ENCODE measurements at places on chromosomes 7 and 10.
A peak's percentile ranks its signal among the peaks of the same experiment; 100 is the strongest.

GRCh38 chr10:83820033-83820432 is 319.3 kb upstream of the GHITM start:
- DNase-seq, result no peak

DNA sequence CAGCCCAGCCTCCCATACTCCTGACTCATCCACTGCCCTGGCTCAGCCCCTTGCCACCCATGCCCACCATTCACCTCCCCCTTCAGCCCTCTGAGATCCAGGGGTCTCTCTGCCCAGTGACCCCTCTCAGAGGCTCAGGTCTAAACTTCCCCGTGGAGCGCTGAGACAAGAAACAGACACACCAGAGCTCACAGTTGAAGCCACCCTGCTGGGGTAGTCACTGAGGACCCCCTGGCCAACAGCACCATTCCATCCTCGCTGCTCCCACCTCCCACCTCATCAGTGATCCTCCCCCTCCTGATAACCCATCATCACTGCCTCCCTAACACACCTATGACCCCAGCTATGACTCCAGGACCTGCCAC is 100.7 kb downstream of the GRID1 start:
- DNase-seq, result no peak

GRCh38 chr7:24751484-24751883 is 5.8 kb downstream of the GSDME start:
- no peak for DNase-seq

GRCh38 chr10:121880895-121881294 is 46.9 kb downstream of the ATE1 start:
- DNase-seq, result peak; percentile 22

DNA sequence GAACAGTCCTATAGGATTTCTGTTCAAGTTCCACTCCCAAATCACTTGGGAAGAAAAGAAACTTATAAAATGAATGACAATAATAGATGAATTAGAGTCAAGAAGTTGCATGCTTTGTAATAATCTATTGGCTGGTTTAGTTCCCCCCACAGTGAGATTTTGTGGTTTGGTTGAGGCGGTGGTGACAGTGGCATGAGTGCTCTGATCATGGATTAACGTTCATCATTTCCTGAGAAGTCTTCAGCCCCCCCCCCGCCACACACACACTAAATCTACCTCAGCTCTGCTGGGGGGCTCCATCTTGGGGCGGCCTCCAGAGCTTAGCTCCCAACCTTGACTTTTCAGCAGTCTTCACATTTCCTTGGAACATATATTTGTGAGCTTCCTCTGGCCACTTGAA is 121.7 kb downstream of the ABCA13 start:
- DNase-seq, result no peak

DNA sequence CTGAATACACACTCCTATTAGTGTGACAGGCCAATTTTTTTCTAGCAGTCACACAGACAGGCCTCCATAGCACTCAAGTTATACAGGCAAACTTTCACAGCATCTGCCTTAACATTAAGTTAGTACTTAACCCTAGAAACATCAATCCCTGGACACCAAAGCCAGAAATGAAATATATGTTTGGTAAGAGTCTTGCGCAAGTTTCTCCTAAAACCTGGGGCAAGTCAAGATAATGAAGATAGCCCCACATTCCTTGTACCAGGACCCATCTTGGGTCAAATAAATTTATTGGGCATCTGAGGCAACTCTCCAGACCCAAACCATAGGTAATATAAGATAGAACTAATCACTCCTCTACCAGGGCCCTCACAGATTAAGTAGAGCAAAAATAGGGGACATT is 70.8 kb upstream of the ZNF92 start:
- no peak for DNase-seq

GRCh38 chr7:4566714-4567113 is 115.4 kb upstream of the FOXK1 start:
- DNase-seq, result no peak

GRCh38 chr10:53209944-53210611 is 437.5 kb upstream of the MBL2 start:
- DNase-seq, result peak; percentile 85

- DNase-seq, result no peak
These were observed 19.6 kb downstream of the TMEM176A start for GRCh38 chr7:150820148-150820547.

DNA sequence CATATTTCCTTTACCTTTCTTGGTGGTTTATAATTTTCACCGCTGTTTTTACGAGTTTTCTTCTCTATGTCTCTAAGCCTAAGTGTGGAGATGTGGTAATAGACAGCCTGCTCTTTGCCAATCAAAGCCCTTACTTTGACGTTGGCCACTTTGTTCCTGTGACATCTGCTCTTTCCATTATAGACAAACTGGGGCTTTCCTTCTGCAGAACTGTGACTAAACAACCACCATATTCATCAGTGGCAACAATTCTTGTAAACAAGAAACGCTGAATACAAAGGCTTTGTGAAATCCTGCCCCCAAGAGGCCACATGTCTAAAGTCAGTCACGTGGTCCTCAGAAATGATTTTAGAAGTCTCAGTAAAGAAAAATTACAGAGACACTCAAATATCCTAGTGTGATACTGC is 59.6 kb upstream of the CAPZA2 start:
- DNase-seq, result peak; percentile 66

- no peak for DNase-seq
These were observed 94.0 kb downstream of the RNLS start for GRCh38 chr10:88489107-88489506.

DNA sequence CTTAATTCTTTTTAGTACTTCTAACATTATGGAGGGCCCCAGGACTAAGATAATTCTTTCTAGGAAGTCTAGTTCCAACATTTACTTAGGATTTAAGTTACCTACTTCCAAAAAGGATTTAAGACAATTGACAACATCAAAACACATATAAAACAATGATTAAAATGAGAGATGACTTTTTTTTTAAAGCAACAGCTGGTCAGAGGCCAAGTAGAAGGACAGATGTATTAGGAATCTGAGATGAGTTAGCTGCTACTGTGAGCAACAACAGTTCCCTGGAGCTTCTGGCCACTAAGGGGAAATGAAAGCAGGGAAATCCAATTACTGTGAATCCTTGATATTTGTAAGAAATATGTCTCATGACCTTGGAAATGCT is 222.3 kb downstream of the PHTF2 start:
- DNase-seq, result no peak

- peak; percentile 31 for DNase-seq
These were observed 27.6 kb upstream of the BMS1 start for GRCh38 chr10:42755028-42755451.

- no peak for DNase-seq
These were observed 124.2 kb upstream of the ZNF746 start for GRCh38 chr7:149621776-149622175.

DNA sequence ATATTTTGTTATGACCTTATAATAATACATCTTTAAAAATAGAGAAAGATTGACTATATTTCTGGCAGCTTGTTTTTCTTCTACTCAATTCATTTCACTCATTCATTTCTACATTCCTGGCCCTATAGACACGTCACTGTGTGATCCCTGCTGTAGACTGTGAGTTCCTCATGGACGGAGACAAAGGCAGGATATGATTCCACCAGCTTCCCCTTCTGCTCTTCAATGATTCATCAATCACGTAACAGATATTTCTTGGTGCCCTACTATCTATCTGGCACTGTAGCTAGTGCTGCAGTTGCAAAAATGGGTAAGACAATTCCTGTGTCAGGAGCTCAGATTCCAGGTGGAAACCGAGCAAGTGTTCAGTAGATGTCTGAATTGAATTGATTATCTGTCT is 415.0 kb downstream of the SFMBT2 start:
- no peak for DNase-seq

DNA sequence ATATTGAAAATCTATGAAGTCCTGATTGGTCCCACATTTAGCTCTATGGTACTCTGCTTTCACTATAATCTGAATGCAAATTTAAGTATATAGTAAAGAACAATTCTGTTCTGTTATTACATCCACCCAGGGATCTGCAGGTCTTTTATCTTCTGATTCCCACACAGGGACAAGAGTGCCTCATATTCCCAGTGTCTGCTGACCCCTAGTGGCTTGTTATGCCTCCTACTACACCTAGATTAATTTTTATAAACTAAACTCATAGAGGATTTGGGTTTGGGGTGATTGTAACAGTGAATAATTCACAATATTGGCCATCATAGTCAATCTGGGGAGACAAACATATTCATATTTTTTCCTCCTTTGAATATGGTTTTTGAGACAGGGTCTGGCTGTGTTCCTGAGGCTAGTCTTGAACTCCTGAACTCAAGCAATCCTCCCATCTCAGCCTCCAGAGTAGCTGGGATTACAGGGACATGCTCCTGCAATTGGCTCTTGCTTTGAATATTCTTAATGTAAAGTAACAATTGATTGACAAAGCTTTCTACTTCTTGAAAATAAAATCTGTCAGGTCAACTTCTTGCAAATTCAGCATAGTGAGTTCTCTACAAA is 282.1 kb downstream of the KCND2 start:
- DNase-seq, result peak; percentile 71

DNA sequence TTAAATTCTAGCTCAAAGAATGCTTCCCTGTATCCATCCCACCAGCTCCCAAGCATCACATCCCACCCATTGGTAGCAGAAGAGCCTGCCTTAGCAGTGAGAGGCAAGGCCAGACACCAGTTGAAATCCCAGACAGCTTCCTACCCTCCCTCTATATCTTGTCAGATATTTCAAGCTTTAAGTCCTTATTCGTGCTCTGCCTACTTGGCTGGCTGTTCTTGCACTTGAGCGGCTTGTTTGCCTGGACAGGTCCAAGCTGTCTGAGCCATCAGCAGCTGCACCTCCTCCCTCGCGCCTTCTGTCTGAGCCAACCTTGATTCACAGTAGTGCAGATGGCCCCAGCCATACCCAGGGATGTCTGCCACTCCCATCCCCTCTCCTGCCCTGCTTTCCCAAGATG is 16.4 kb downstream of the LRRC4 start:
- DNase-seq, result no peak

- DNase-seq, result peak; percentile 34
These were observed 1.9 kb upstream of the TRDMT1 start for GRCh38 chr10:17203416-17203815.

GRCh38 chr7:21149809-21150208 is 278.1 kb upstream of the SP4 start:
- DNase-seq, result no peak

GRCh38 chr7:4957847-4958476 is 1.0 kb downstream of the MMD2 start:
- no peak for DNase-seq

- no peak for DNase-seq
These were observed 1.9 kb downstream of the DNAH11 start for GRCh38 chr7:21544715-21545114.

DNA sequence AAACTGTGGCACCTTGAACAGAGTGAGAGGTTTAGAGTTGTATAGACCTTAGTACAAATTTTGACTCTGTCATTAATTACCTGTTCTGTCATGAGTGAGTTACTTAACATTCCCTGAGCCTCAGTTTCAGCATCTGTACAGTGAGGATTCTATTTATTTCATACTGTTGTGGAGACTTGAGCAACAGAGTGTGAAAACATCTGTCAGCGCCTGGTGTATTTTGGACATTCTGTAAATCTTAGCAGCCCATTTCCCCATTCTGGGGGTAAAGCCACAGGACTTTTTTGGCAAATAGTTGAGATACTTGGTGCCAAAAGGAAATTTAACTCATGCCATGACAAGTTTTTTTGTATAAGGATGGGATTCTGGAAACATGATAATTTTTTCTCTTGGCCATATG is 94.8 kb downstream of the AUTS2 start:
- no peak for DNase-seq

GRCh38 chr7:129367349-129367699 is 66.9 kb upstream of the STRIP2 start:
- no peak for DNase-seq

DNA sequence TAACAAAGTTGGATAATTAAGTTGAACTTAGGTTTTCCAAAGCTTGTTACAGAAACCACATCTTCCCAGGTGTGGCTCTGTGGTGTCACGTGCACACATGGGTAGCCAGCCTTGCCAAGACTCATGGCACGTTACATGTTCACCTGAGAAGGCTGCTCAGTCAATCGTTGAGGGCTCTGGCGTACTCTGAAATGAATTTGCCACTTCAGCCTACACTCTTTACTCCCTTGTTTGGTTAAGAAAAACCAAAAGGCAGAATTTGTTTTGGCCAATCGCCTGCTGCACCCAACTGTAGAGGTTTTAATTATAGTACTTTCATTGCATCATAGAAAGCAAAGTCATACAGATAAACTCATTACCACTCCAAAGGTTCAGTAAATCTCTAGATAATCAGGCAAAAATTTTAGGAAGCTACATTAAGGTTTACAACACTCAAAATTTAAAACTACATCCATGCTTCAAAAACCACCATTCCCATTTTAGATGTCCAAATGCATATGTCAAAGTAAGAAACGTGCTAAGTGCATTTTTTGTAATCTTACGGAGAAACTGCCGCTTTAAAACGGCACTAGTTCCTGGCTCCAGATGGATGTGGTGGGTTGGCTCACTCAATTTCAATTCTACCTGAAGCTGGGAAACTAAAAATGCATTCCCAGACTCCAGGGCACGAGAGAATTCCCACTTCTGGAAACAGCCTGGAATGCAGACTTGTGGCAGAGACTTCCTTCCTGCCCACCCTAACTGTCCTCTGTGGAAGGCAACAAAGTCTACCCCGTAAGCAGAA is 88.4 kb downstream of the DIP2C start:
- no peak for DNase-seq

- no peak for DNase-seq
These were observed 53.0 kb downstream of the CROT start for GRCh38 chr7:87398446-87398845.

DNA sequence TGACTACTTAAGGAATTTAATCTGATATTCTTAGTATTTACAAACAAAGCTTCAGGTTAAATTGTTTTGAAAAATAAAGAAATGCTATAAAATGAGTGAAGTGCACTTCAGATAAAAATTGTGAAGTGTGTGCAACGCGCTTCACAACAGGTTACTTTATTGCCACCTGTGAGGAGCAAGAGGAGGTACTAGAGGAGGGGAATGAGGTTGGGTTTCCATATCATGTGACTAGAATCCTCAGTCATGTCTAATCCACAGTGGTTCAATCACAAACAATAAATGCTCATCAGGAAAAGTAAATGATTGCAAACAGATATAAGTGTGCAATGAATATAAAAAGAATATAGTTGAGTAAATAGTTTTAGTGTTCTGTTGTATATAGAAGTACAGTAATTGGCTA is 34.5 kb upstream of the CD36 start:
- no peak for DNase-seq

- no peak for DNase-seq
These were observed 2.4 kb downstream of the TMEM72 start for GRCh38 chr10:44913350-44914081.

- DNase-seq, result peak; percentile 89
These were observed at the start of gene MNX1 for GRCh38 chr7:157010588-157011332. Gene MNX1, minus strand, starts transcription at chr7:157010663. Its CDS starts 313 bp downstream, at chr7:157010350.

- DNase-seq, result peak; percentile 66
These were observed 130.4 kb upstream of the GHITM start for GRCh38 chr10:84008878-84009277.
